ENCODE measurements at places on chromosomes 7 and 10.

GRCh38 chr10:25039531-25039930 lies 23.1 kb downstream of the THNSL1 start:
- DNase-seq: no peak

GRCh38 chr7:134787064-134787463 lies 7.6 kb downstream of the CALD1 start:
- no peak for DNase-seq

DNA sequence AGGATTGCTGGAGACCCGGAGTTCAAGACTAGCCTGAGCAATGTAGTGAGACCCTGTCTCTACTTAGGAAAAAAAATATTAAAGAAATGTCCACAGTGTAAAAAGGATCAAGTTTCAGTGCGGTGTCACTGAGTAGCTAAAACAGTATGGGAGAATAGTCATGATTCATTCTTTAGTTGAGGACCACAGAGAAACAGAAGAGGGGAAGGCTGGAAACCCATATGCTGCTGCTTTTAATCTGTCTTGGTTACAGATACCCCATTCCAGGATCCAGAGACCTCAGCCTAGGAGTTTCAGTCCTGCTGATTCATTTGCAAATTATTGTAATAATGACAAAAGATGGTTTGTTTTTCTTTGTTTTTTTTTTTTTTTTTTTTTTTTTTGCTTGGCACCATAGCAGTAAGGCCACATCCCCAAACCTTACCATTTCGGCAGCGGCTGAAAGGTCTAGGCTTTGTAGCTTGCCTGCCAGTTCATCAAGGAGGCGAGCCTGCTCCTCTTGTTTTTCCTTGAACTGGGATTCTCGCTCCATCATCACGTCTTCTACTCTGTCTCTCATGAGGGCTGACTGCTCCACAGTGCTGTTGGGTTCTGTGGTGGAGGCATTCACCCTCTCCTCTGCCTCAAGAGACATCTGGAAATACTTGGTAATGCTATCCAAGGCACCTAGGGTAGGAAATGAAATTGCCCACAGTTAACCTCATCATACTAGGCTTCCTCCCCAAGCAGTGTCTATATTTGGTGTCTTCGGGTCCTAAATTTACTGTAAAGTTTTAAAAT lies 44.2 kb downstream of the DLD start:
- DNase-seq: no peak

DNA sequence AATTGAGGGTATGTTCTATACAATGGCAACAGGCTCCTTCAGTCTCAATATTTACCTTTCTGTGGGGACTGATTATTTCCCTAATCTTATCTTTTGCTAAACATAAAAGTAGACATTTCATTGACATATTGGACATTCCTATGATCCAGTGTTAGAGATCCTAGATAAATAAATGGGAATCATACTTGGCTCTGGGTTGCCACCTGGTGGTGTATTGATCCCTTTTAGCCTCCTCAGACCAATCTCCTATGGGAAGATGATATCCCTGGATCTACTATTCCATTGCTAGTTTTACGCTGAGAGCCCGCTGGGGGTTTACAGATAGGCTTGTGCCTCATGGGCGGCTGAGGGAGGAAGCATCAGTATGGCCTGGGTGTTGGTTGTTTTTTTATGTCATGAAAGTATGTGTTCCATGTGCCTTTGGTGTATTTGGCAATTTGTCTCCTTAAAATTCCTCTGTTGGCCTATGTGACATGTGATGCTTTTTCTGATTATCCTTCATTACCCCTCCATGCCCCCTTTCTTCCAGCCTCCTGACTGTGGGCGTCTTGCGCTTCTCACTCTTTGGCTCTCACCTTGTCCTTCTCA lies 18.8 kb downstream of the CELF2 start:
- DNase-seq: no peak

GRCh38 chr10:89773081-89773480 lies 71.7 kb downstream of the KIF20B start:
- no peak for DNase-seq

DNA sequence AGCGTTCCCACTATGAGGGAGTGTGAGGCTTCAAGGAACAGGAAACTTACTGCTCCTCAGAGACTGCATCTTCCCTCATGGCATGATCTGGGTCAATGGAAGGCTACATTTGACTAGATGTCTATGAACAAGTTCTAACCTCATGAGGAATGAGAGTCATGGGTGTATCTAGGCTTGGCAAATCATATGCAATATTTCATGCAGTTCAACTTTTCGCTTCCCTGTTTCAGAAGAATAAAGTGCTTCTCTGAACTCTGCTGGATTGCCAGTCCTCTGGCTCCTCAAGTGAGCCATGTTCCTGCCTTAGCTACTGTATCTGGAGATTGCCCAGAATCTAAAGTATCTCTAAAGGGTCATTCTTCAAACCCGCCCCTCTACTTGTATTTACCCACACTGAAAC lies 54.3 kb upstream of the SEMA3A start:
- no peak for DNase-seq

DNA sequence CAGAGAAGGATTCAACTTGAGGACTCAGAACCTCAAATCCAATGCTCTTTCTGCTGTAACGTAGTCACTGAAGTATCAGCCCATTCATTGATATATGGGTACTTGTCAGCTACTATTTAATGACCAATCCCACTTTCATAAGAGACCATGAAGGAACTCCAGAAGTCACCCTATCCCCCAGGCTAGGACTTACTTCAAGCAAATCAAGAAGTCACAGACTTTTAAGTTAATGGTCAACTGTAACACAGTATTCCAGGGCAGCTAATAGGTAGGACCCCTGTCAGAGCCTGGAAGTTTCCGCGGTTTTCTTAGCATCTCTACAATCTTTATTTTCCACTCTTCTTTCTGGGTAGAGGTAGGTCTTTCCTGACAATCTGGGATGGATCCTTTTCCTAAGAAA lies 269.9 kb downstream of the POU6F2 start:
- no peak for DNase-seq

Data from SIG-M5 (cell line).